ENCODE measurements at places on chromosomes 4 and X.

GRCh38 chr4:99987681-99988080 lies 37.6 kb upstream of the H2AZ1 start:
- peaks cover 7% of the 10 kb centered on the region for H3K4me1 ChIP-seq
- DNase-seq: no peak
- H3K36me3 ChIP-seq: no peaks in the 10 kb centered on the region
- no peaks in the 10 kb centered on the region for H3K27me3 ChIP-seq
- H3K27ac ChIP-seq: no peak overlapping the region

GRCh38 chr4:147732518-147733235 lies 789 bp downstream of the ARHGAP10 start:
- peaks cover 12% of the 10 kb centered on the region for H3K4me1 ChIP-seq
- H3K27ac ChIP-seq: peak overlapping the region; percentile 91
- H3K27me3 ChIP-seq: no peaks in the 10 kb centered on the region
- no peak for DNase-seq
- H3K36me3 ChIP-seq: no peaks in the 10 kb centered on the region

DNA sequence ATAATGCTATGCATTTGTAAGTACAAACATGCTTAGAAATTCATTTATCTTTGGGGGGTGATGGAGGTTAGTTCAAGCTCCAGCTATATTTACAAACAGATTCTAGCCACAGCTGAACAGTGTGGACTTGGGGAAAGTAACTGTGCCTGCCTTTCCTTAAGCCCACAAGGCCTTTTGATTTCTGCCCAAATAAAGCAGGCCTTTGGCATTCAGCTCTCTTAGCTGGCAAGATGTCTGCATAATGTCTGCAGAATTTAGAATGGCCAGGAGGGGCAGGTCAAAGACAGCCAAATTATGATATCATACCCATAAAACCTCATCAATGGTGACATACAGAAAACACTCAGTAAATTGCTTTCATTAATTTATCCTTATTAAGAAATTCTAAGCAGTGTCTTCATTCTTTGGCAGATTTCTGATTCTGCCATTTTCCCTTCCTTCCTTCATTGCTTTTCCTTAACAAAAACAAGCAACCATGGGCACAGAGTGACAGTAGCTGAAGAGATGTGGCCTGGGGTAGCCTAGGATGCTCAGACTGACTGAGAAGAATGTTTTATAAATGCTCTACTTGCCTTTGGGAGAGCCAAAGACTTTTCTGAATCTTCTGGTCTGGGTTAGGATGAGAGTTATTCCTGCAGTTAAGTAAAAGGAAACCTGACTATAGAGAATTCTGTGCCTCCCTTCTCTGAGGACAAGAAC lies 538.7 kb upstream of the NR3C2 start:
- no peaks in the 10 kb centered on the region for H3K36me3 ChIP-seq
- no peak overlapping the region for H3K27ac ChIP-seq
- no peaks in the 10 kb centered on the region for H3K4me1 ChIP-seq
- no peaks in the 10 kb centered on the region for H3K27me3 ChIP-seq
- H3K4me3 ChIP-seq: no peak overlapping the region
- no peak for DNase-seq

GRCh38 chr4:16213121-16213520 lies 13.2 kb downstream of the TAPT1 start:
- DNase-seq: no peak
- peaks cover 17% of the 10 kb centered on the region for H3K4me1 ChIP-seq
- no peak overlapping the region for H3K27ac ChIP-seq
- no peaks in the 10 kb centered on the region for H3K36me3 ChIP-seq
- H3K4me3 ChIP-seq: no peak overlapping the region
- no peaks in the 10 kb centered on the region for H3K27me3 ChIP-seq

GRCh38 chr4:129176864-129177263 lies 80.9 kb downstream of the C4orf33 start:
- no peak for DNase-seq
- H3K36me3 ChIP-seq: no peaks in the 10 kb centered on the region
- no peaks in the 10 kb centered on the region for H3K4me1 ChIP-seq
- no peaks in the 10 kb centered on the region for H3K27me3 ChIP-seq

DNA sequence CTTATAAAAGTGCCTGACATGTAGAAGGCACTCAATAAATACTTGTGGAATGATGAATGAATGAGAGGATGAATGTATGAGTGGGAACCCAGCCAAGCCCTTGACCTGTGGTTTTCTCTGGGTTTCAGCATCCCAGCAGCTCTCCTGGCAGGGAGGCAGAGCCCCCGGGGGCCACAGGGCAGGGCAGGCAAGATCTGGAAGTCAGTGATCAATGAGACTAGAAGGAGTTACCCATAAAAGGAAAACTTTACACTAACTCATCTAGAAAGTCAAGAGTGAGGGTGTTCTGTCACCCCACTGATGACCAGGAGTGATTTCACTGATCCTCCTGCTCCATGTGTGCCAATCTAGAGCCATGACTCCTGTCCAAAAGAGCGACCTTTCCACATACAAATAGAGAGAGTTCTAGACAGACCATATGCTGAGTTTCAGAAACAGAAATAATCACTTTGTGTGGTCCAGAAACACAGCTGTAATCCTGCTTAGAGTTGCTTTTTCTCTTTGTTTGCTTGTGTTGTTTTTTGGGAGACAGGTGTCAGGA lies 37.4 kb downstream of the MGARP start:
- H3K4me1 ChIP-seq: no peaks in the 10 kb centered on the region
- no peak overlapping the region for H3K27ac ChIP-seq
- DNase-seq: no peak
- H3K36me3 ChIP-seq: no peaks in the 10 kb centered on the region

DNA sequence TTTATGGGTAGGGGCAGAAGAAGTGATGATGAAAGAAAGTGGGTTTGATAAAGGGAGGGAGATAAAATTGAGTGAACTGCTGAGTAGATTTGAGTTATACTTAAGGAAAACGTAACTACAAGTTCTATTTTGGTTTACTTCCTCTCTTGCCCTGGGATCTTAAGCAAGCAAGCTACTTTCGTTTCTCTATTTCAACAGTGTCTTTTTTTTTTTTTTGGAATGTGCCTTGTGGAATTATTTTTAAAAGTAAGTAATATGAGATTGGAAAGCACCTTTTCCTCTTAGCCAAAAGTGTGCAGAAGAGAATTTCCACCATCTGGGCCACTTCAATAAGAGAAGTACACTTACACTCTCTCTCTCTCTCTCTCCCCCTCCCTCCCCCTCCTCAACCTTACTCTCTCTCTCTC lies 16.0 kb upstream of the C4orf36 start:
- peak overlapping the region; percentile 8 for H3K27ac ChIP-seq
- no peaks in the 10 kb centered on the region for H3K27me3 ChIP-seq
- no peak for DNase-seq
- H3K4me3 ChIP-seq: no peak overlapping the region
- peaks cover 18% of the 10 kb centered on the region for H3K4me1 ChIP-seq
- H3K36me3 ChIP-seq: no peaks in the 10 kb centered on the region

DNA sequence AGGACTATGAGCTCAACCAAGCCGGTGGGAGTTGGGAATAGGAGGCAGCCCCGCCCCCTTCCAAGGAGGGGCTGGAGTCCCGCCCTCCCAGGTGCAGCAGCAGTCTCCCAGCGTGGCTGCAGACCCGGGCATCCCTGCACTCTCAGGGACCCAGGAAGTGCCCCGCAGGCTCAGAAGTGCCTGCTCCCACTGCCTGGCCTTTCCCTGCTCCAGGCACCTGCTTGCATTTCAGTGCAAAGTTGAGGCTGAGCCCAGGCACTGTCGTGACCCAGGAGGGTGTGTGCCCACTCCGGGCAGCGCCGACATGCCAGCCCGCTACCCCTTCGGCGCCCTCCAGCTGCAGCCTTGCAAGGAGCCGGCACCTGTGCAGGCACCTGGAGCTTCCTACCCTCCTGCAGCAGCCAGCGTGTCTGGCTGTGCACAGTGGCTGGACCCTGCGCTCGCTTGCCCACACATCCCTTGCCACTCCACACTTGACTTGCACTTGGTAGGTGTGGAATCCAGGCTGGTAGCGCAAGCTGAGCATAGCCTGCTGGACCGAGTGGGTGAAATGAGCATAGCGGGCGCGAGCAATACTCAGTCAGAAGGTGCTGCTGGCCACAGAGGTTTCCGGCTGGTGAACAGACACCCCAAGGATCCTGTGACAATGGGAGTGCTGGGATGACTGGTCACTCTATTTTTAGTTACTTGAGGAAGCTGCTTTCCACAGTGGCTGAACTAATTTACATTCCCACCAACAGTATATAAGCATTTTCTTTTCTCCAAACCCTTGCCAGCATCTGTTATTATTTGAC lies 236.3 kb downstream of the PCDH10 start:
- no peak for DNase-seq
- H3K4me3 ChIP-seq: no peak overlapping the region
- H3K4me1 ChIP-seq: no peaks in the 10 kb centered on the region

Data from GM12878 (cell line).